SK-N-DZ (cell line): ENCODE measurements at places on chromosomes 7 and 10.
A peak's percentile ranks its signal among the peaks of the same experiment; 100 is the strongest.

DNA sequence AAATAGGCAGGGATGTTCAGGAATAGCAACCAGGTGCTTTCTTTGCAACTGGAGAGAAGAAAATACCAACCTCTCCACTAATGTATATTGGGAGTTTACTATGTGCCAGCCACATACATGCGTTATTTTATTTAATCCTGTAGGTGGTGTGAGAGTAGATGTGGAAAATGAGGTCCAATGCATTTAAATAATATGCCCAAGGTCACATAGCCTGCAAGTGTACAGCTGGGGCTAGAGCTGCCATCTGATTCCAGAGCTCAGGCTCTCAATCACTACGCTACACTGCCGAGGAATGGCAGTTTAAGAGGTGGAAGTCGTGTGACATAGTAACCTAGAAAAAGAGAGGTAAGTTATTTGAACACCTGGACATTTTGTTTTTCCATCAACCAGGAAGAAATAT is 277.0 kb downstream of the EXOC4 start:
- DNase-seq: peak; percentile 6

DNA sequence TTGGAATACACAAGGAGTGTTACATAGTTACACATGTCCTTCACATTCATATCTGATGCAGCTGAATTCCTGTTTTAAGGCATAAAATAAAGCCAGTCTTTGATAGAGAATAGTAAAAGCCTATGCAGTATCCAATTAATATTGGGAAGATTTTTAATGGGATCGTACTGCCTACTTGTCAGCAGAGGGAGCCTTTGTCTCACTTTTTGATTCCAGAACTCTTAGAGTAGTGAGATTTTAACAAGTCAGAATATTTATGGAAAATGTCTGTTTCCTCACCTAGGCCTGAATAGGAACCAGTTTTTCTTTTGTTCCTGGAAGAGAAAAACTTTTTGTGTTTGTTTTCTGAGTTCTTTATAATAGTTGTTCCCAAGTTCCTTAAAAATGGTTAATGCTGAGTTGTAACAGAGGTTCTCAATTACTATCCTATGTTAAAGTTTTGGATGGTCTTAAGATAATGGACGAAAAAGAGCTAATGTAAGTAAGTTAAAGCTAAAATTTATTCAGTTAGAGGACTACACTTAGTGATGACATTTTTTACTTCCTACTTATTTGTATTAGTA is 114.0 kb downstream of the BBS9 start:
- peak; percentile 46 for DNase-seq

DNA sequence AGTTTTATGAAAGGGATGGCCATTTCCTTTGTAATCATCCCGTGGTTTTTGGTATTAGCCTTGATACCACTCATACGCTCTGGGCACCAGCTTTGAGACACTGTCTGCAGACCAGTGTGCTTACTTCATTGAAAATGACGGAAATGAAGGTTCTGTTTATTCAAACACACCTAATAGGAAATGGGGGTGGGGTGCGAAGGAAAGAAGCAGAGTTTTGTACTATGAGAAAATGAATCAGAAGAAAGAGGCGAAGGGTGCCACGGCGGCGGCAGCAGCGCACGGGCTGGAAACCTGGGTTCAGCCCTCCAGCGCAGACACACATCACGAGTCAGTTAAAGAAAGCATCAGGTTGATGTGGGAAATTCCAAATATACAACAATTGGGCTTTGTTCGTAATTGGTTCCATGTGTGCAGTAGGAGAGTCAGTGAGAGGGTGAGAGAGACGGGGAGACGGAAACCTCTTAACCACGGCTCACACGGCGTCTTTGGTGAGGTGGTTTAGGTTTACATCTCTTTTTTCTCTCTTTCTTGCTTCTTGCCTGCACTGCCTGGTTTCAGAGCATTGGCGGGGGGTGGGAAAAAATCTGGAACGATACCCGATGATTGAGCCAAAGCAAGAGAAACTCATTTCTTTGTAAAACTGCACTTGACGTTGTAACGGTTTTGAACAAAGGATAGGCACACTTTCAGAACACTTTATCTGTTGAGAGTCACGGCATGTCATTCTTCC is 321.2 kb downstream of the FRMD4A start:
- no peak for DNase-seq

GRCh38 chr7:111735661-111736551 is 173.6 kb upstream of the IMMP2L start:
- peak; percentile 74 for DNase-seq

DNA sequence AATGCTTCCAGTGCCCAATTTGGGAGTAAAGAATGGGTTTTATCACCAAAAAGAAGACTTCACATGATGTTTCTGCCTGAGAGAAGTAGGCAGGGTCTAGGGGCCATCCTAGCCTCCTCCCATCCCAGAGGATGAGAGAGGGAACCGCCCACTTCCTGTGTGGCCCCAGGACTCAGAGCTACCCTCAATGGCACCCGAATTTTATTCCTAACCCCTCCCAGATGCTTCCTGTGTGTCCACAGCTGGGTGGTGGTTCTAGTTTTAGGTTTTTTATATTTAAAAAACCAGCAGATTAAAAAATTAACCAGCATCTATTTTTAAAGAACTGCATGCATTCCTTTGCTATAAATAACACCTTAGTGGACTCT is 583.5 kb downstream of the PTPRN2 start:
- DNase-seq: no peak

- no peak for DNase-seq
Measured at GRCh38 chr10:88178758-88179157, 315.3 kb downstream of the PTEN start.

DNA sequence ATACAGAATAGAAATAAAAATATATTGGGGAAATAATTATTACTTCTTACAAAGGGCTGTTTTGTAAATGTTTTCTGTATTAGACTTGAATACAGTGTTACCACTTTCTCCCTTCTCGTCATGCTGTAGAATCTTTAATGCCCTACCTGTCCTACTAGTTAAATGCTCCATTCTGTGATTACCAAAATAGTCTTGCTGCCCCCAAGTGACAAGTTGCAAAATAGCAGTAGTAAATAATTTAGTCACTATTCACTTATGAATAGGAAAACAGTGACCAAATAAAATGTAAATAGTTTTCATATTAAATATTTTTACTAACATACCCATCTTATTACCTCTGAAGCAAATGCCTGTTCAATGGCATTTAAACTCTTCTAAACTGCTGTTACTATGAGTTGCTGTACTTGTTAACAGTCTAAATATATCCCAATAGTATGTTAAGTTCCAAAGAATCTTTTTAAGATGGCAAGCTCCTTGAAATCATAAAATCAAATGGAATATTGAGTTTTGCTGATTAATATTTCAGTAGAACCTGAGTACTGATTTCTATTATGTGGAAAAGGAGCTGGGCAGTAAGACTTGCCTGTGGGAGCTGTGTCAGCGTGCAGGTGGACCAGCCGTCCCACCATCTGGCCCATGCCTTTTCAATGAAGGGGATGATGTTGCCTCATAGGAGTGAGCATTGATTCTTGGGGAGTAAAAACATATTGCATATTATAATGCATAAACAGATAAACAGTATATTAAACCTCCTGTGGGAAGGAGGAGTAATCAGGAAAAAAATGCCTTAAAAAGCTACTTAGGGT is 18.1 kb upstream of the OIT3 start:
- peak; percentile 6 for DNase-seq

- DNase-seq: peak; percentile 74
Measured at GRCh38 chr7:87599336-87599735, 1.3 kb downstream of the ABCB1 start.

DNA sequence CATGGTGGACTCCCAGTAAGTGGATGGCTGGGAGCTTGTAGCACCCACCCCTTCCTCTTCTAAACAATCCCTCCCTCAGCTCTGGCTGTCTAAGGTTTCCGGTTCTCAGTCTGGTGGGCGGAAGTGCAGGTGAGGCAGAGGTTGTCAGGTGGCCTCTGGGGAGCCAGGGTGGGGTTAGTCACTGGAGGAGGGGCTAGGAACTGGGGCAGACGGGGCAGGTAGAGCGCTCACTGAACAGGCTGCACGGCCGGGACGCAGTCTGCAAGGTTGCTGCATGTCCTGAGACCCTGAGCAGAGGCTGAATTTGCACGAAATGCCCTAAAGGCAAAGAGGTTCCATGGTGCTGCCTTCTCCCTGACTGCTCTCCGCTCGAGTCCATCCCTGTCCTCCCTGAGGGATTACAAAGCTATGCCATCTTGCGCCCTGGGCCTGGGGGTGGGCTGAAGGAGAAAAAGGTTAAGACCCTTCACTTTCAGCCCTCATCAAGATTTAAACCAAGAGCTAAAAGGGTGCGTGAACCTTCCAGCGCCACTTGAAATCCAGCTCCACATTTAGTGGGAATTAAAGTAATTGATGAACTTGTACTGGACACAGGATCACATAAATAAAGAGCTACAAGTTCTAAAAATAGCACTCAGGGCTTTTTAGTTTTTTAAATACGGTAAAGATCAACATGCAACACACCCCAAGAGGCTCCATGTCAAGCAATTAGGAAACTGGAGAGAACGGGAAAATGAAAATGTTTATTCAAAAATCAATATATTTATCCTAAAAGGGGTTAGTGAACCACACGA is 62.3 kb upstream of the CTBP2 start:
- no peak for DNase-seq

DNA sequence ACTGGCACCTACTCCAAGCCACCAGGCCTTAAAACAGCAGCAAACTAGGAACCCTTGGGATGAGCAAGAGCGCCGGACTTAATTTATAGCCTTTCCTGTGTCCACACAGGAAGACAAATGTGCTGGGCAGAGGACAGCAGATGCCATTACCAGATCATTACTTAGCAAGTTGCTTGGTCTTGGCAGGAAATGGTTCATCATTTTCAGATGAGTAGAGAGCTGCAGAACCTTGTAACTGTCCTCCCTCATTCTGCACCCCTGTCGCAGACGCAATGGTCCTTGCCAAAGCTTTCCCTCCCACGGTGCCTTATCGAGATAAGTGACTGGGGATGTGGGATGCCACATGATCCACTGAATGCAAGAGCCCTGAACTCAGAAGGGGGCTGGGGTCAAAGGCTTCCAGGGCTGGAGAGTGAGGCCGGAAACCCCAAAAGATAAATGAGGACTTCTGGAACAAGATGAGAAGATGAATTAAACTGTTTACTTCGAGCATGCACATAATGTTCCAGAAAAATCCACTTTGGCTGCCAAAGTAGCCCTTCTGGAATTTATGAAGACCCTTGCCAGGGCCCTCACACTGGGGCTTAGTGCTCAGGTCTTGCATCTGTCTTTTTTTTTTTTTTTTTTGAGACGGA is 145.6 kb upstream of the ZNF32 start:
- DNase-seq: no peak

GRCh38 chr10:83562381-83562780 is 576.9 kb upstream of the GHITM start:
- DNase-seq: no peak

DNA sequence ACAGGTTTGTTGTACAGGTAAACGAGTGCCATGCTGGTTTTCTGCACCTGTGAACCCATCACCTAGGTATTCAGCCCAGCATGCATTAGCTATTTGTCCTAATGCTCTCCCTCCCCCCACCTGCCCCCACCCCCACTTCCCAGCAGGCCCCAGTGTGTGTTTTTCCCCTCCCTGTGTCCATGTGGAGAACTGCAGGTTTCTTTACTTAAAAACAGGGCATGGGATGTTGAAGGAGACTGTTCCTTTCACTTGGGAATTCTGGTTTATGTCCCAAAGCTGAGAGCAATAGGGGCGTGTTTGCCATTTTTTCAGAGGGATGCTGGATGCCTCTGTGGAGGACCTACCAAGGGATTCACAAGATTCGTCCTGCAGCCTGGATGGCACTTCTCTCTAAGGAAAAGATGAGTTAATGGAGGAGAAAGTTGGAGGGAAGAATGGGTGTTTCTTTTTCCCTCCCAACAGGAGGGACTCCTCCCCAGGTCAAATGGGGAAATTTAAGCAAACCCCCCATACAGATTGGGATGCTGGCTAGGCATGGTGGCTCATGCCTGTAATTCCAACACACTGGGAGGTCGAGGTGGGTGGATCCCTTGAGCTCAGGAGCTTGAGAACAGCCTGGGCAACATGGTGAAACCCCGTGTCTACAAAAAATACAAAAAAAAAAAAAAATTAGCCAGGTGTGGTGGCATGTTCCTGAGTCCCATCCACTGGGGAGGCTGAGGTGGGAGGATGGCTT is 136.0 kb downstream of the GALNT17 start:
- DNase-seq: no peak

DNA sequence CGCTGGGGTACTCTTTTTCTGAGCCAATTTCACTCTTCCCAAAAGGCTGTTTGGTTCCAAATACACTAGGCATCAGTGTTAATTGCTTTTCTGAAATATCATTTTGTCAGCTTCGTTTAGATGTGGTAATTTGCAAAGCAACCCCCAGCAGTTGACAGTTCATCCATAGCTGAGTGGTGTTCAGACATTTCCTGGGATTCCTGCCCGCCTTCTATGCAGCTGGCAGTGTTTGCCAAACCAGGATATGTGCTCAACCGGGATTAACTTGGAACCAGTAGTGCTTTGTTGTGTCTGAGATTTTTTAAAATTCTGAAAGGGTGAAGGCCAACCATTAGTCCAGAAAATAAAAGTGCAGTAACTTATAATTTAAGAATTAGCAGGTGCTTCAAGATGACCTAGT is 25.2 kb upstream of the MKLN1 start:
- no peak for DNase-seq

DNA sequence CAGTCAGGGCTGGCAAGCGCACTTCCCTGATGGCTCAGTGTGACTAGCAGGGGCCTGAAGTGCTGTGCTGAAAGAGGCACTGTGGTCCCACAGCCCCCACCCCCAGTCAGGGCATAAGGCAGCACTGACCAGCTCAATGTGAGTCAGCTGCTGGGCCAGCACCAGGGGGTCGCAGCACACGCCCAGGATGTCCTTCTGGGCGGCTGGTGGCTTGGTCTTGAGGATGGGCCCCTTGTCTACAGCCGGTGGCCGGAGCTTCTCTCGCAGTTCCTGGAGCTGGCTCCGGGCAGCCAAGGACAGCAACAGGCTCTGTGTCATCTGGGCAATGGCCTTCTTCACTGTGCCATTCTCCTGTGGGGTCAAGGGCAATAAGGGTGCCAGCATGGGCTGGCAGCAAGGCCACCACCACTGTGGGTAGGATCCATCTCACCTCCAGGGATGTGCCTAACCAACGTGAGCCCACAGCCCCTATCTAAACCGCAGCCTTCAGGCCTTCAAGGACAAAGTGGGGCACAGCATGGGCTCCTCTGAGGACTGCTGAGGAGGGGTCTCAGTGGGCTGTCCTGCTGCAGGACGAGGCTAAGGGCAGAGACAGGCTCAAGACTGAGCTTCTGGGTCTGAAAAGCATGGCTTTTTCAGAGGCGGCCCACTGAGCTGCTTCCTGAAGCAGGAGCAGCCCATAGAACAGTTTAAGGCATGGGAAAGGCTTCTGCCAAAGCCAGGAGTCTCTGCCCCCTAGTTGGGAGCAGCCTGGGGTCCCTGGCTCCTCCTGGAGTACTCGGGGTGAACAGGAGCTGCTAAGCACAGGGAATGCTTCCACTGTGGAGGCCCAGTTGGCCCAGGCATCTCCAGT is 62.5 kb downstream of the CSGALNACT2 start:
- no peak for DNase-seq
